ENCODE measurements at places on chromosomes 16 and 17. TPM values are rescaled to one million over a fixed set of nuclear protein-coding genes. Genes with fewer than 3 reads are reported as not detected.

Gene SERPINF2
- 1.5 TPM for total RNA-seq

Gene SETD6
- 19.9 TPM for total RNA-seq

Gene SKAP1
- total RNA-seq: not detected

Gene SCARF1
- 0.43 TPM for total RNA-seq

Measured in nasal cavity respiratory epithelium epithelial cell of viscerocranial mucosa (primary cell).